ENCODE measurements at places on chromosomes 7 and 10. TPM values are rescaled to one million over a fixed set of nuclear protein-coding genes. Genes with fewer than 3 reads are reported as not detected.

The SPDYE2 gene
- not detected for total RNA-seq

The GNGT1 gene
- total RNA-seq, result not detected

The GRID2IP gene
- total RNA-seq, result not detected

The SPDYE9 gene
- total RNA-seq, result not detected

The JCAD gene
- 52.2 TPM for total RNA-seq

The STAMBPL1 gene
- 31.3 TPM for total RNA-seq

The MAT1A gene
- not detected for total RNA-seq

The ELN gene
- 78.4 TPM for total RNA-seq

The HOGA1 gene
- total RNA-seq, result 4.8 TPM

The SLC18A3 gene
- not detected for total RNA-seq

The TAX1BP1 gene
- total RNA-seq, result 80.8 TPM

The CYCS gene
- 13.0 TPM for total RNA-seq

The GIMAP5 gene
- total RNA-seq, result 89.7 TPM

The GPNMB gene
- total RNA-seq, result 62.0 TPM

The CALCR gene
- not detected for total RNA-seq

The PDE6C gene
- total RNA-seq, result not detected

The TFPI2 gene
- total RNA-seq, result 0.44 TPM

The IFIT1B gene
- not detected for total RNA-seq

The SYT15B gene
- total RNA-seq, result 1.5 TPM

The MEOX2 gene
- 38.6 TPM for total RNA-seq

The ODAD2 gene
- total RNA-seq, result not detected

The BUD23 gene
- total RNA-seq, result 39.9 TPM

The TMEM213 gene
- total RNA-seq, result not detected

The CREB3L2 gene
- 26.9 TPM for total RNA-seq

The ITGA8 gene
- 3.6 TPM for total RNA-seq

The CCDC126 gene
- 17.4 TPM for total RNA-seq

The NPC1L1 gene
- not detected for total RNA-seq

The TAS2R41 gene
- total RNA-seq, result not detected

The SAP25 gene
- total RNA-seq, result not detected

The ARMC10 gene
- 38.1 TPM for total RNA-seq

The GOLGA7B gene
- not detected for total RNA-seq

The MRC1 gene
- 86.3 TPM for total RNA-seq

The ADAMTS14 gene
- total RNA-seq, result not detected

The UCMA gene
- total RNA-seq, result not detected

The BTBD16 gene
- total RNA-seq, result not detected

The HOXA2 gene
- total RNA-seq, result 0.88 TPM

The TSPAN33 gene
- 2.4 TPM for total RNA-seq

The BEND7 gene
- total RNA-seq, result 8.5 TPM

The EPO gene
- total RNA-seq, result not detected

The LIPK gene
- total RNA-seq, result not detected

The AIMP2 gene
- total RNA-seq, result 59.0 TPM

The TRPV6 gene
- under 0.01 TPM for total RNA-seq

The GPC2 gene
- total RNA-seq, result 2.7 TPM

The IDI2 gene
- total RNA-seq, result not detected

The TAS2R4 gene
- total RNA-seq, result 3.8 TPM

The GNAT3 gene
- not detected for total RNA-seq

The MMD2 gene
- not detected for total RNA-seq

The DKK1 gene
- 27.4 TPM for total RNA-seq

The SLC39A12 gene
- total RNA-seq, result not detected

The BCAP29 gene
- 112 TPM for total RNA-seq

The PIK3CG gene
- 20.1 TPM for total RNA-seq

The HHEX gene
- total RNA-seq, result 7.9 TPM

The ARHGEF35 gene
- total RNA-seq, result 4.9 TPM

The PPP1R3A gene
- not detected for total RNA-seq

The PPP1R9A gene
- total RNA-seq, result 8.2 TPM

The ERVW-1 gene
- total RNA-seq, result not detected

The TMEM273 gene
- 16.1 TPM for total RNA-seq
